NCI-H69 (cell line): ENCODE measurements at places on chromosomes 6 and 20.
A peak's percentile ranks its signal among the peaks of the same experiment; 100 is the strongest.

- DNase-seq: no peak
These were observed 21.8 kb upstream of the SRF start for GRCh38 chr6:43149265-43149664.

GRCh38 chr6:11042750-11043377 is 1.2 kb downstream of the ELOVL2 start:
- peak; percentile 81 for DNase-seq

GRCh38 chr6:106118835-106119431 is 32.8 kb downstream of the PRDM1 start:
- DNase-seq: no peak

DNA sequence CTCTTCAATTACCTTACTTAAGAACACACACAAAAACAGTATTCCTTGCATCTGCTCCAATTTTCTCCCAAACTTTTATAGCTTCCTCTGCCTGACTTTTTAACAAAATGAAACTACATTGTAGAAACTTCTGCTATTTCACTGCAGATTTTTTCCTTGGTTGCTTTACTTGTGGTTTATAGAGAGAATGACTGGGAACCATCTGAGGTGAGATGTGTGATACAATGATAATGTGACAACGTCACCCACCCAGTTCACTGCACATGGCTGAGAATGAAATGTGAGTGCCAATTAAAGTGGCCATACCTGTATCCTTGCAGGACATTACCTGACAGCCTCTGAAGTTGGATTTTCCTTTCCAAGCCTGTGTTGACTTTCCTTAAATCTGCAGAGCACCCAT is 258.4 kb downstream of the CD83 start:
- no peak for DNase-seq

DNA sequence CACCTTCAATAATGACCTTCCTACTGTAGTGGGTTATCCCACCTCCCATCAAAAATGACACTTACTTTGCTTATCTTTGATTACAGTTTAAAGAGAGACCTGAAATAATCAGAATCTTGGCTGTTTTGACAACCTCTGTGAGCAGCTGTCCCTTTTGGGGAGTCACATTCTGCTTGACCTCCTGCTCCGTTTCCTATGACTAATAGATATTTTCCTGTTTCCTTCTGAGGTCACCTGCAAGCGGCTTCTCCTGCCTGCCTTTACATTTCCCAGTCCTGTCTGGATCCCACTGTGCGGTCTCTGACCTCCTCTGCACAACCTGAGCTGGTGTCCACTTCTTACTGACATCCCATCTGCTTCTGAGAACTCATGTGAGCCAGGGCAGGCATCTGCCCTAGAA is 54.2 kb downstream of the TRAM2 start:
- no peak for DNase-seq

DNA sequence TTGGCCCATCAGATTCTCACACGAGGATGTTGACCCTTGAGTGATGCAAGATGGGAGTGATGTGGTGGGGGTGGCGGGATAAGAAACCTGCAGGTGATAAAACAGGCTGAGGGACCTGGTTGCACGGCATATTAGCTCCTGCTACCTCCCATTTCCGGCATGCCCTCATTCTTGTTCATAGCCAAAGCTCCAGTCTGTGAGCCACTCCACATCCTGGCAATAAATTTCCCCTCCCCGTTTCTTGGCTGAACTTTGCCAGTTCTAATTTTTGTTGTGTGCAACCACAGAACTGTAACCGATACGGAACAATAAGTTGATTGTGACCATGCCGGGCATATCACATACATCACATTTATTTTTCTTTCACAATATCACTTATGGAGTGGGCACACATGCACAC is 41.6 kb upstream of the NFATC2 start:
- DNase-seq: no peak

GRCh38 chr6:34181908-34182307 is 36.0 kb upstream of the GRM4 start:
- DNase-seq: no peak

GRCh38 chr6:47521961-47522360 is 44.4 kb downstream of the CD2AP start:
- DNase-seq: no peak

DNA sequence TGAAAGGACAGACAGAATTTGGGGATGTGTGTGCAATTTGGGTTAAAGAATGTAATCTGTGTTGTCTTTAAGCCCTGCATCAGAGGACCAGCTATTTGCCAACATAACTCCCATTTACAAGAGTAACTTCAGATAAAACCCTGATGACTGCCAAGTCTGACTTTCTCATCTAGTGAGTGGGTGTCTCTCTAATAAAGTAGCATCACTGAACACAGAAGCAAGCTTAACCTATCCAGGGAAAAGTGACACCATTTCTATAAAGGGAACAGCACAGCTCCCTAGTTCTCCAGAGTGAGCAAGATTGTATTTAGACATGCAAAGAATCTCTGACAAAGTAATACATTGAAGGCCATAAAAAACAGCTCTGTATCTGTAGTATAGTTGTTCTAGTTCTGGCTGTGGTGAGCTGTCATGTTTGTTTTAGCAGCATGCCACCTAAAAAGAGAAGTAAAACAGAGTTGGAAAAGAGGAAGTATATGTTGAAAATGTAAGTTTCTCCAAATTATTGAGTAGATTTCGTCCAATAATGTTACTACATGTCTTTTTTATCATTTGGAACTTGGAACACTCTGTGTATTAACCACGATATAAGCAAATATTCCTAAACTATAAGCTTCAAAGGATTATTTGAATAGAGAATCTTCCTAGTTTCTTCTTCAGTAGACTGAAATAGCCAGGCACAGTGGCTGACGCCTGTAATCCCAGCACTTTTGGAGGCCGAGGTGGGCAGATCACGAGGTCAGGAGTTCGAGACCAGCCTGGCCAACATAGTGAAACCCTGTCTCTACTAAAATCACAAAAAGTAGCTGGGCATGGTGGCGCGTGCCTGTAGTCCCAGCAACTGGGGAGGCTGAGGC is 8.8 kb upstream of the PIM1 start:
- no peak for DNase-seq

DNA sequence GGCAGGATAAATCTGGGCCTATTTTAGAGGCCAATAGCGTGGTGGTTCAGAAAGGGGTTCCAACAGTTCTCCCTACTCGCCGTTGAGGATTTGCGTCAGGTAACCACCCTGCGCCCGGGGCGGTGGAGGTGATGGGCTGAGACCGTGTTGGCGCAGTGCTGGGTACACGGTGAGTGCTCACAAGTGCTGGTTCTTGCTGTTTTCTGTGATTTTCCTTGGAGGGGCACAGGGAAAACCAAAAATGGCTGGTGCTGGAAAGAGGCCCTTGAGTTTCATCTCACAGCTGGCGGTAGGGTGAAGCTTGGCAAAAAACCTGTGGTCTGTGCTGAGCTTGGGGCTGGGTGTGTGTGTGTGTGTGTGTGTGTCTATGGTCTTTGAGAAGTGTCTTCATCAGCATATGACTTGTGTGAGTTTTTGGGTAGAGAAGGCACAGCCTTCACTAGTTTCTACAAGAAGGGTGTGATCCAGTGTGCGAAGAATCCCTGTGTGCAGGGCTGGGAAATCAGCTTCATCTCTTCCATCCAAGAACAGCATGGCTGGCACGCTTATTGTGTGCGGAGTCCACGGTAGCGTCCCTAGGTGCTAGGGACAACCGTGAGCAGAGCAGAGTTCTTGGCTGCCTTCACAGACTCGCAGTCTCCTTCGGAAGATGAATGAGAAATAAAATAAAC is 35.3 kb upstream of the SCRT2 start:
- no peak for DNase-seq

DNA sequence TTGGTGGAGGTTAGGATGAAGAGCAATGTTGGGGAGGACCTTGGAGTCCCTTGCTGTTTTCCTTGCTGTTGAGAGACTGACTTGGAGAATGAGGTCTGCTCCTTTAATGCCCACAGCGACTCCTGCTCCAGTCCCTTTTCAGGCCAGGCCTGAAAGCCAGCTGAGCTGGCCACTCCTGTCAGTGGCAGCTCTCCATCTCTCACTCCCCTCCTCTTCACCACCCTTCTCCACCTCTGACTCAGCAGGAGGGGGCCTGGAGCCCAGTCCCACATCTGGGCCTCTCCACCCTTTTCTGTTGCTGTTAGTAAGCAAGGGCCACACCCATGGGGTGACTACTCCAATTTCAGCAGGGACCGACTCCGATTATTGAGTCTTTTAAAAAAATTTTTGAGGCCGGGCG is 2.2 kb downstream of the SNX21 start:
- no peak for DNase-seq

DNA sequence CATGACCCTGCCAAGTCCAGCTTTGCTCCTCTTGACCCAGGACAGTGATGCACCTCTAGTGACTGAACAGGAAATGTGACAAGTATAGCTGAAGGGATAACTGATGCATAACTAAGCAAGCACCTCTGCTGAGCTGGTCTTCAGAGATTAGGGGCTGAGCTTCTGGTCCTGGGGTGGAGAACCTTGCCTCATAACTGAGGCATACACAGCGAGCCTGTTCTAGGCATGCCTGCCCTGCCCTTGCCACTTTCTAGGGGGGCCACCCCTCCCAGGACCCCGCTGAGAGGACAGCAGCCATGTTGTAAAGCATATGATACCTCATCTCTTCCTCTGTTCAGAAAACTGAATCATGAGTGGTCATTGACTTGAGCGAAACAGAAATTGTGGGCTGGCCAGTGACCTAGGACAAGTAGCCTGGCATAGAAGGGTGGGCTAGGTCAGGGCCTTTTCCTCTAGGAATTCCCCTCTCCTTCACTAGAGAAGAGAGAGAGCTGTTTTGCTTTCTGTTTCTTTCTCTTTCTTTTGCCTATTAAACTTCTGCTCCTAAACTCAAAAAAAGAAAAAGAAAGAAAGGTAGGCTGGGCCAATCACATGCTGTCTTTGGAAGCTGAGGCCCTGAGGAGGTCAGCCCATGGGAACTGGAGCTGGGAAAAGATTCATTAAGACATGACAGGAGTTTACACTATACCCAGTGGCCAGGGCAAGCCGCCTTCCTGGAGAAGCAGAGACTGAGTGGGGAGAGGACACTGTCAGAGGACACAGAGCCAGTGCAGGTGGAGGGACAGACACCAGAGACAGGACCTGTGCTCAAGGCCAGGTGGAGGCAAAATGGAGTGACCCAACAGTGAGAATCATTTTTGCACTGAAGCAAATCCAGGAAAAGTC is 23.1 kb downstream of the ALDH5A1 start:
- no peak for DNase-seq

DNA sequence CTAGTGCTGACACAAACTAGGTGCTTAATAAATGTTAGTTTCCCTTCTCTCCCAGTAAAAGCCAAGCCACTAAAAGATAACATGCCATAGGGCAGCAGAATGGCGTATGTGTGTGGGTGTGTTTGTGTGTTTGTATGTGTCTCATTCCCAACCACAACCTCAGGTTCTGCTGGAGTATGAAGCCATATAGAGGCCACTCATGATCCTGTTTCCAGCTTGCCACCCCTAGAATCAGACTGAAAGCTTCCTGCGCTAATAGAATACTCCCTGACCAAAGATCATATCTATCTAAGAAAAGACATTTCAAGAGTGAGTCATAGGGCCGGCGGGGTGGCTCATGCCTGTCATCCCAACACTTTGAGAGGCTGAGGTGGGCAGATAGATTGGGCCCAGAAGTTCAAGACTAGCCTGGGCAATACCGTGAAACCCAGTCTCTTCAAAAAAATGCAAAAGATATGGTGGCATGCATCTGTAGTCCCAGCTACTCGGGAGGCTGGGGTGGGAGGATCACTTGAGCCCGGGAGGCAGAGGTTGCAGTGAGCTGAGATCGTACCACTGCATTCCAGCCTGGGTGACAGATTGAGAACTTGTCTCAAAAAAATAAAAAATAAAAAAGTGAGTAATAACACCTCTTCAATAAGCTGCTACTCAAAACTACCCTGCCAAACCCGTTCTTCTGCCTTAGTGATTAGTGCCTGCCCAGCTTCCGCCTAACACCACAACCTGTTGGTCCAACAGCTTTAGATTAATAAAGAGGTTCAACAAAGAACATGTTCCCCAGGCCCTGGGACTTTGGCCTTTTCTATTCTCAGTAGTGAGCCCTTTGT is 11.8 kb upstream of the SNRPC start:
- DNase-seq: no peak

DNA sequence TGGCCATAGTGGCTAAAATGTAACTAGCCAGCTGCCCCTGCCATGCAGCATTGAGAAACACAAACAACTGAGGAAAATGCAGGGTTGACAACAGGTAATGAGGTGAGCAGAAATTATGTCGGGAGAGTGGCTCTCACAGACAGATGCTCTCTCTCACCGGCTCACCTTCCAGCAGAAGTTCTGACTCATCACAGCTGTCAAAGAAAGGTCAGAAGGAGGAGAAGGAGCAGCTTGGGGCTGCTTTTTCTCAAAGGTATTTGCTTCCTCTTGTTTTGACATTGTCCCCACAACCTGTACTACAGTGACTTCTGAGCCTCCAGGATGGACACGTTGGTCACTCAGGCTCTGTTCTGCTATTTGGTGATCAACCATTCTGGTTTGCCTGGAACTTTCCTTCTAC is 190.5 kb upstream of the HEY2 start:
- peak; percentile 84 for DNase-seq

GRCh38 chr6:120354452-120355098 is 979.7 kb downstream of the TBC1D32 start:
- DNase-seq: no peak

GRCh38 chr6:75285283-75285639 is 669 bp upstream of the TMEM30A start:
- DNase-seq: peak; percentile 77

DNA sequence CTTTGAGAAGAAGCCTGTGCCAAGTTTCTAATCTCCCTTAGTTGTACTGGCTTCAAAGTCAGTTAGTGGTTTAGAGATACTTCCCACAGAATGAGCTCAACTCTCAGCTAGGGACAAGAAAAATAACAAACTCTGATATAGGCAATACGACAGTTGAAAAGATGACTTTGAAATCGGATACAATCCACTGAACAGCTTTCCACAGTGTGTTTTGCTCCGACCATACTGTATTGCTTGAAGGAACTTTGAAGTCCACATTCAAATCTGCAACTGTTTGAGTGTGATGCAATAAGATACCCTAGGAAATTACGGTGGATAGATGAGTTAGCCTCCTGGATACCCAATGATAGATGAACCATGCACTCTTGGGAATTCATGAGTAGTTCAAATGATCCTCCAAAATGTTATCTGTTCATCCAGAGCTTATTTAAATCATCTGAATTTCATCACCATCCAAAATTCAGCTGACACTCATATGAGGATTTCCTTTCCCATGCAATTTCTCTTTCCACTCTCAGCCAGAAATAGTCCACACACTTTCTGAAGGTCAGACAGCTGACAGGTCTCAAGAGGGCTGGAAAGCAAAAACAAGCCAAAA is 443.8 kb downstream of the HAO1 start:
- DNase-seq: no peak

DNA sequence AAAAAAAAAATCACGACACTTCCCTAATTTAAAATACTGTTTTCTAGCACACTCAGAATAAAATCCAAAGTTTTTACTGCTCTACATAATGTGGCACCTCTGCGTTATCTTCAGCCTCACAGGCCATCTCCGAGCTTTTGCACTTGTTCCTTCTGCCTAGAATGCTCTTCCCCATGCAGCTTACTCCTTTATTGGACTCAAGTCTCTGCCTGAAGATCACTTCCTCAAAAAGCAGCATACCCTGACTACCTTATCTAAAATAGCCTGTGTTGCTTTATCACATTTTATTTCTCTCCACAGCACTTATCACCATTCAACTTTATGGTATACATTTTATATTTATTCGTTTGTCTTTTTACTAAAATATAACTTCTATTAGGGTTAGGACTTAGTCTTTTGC is 2.3 kb downstream of the ZNF322 start:
- DNase-seq: no peak
